ENCODE measurements at places on chromosomes 1 and 21.
A peak's percentile ranks its signal among the peaks of the same experiment; 100 is the strongest.

GRCh38 chr1:9164532-9164900 is 35.6 kb upstream of the GPR157 start:
- DNase-seq: peak; percentile 58

GRCh38 chr1:8712413-8713231 is 104.8 kb downstream of the RERE start:
- DNase-seq: peak; percentile 96

- DNase-seq: peak; percentile 66
Observed at GRCh38 chr1:188489336-188490112, 1660.8 kb downstream of the PLA2G4A start.

- no peak for DNase-seq
Observed at GRCh38 chr1:18469514-18469913, 11.2 kb upstream of the KLHDC7A start.

- no peak for DNase-seq
Observed at GRCh38 chr21:18521204-18521603, 117.6 kb upstream of the TMPRSS15 start.

DNA sequence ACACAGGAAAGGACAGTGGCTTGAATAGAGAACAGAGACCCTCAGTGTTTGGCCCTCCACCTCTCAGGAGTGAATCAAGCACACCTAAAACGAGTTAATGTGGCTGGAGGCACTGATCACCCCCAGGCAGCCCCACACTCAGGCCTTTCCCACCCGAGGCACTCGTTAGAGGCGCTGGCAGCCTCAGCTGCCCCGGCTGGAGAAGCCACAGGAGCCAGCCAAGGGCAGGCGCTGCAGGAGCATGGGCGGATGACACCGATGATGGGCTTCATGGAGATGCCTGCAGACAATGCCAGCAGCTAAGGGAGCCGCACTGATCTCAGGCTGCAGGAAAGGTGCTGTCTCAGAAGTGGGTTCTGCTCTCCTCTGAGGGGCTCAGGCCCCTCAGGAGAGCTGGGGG is 24.1 kb upstream of the ABCG1 start:
- no peak for DNase-seq

DNA sequence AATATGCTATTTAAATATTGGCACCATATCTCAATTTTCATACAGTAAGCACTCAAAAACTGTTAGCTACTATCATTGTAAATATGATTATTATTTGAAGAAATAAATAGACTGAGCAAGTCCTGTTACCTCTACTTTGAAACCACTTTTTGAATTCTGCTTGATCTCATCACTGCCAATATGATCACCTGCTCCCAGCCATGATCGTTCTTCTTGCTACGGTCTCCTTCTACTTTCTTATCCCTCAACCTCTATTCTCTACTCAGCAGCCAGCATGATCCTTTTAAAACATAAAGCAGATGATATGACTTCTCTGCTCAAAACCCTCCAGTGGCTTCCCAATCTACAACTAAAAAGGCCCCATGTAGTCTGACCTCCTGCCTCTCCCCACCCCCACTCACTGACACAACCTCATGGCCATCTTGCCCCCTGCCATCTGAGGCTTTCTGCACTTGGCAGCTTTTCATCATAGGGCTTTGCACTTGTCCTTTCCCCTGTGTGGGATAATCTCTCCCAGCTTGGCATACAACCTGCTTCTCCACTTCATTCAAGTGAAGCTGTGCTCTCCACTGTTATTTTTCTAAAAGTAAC is 27.2 kb downstream of the CD34 start:
- no peak for DNase-seq

- peak; percentile 94 for DNase-seq
Observed at GRCh38 chr1:50969611-50970508, at the start of gene CDKN2C. TSS of gene CDKN2C (plus strand) at chr1:50970245. CDS start at chr1:50970369, 124 bp downstream.

All from fibroblast of skin of right biceps (primary cell).